ENCODE measurements at places on chromosomes 16 and 17.

GRCh38 chr16:70702624-70703023 is 16.8 kb upstream of the MTSS2 start:
- DNase-seq: no peak

DNA sequence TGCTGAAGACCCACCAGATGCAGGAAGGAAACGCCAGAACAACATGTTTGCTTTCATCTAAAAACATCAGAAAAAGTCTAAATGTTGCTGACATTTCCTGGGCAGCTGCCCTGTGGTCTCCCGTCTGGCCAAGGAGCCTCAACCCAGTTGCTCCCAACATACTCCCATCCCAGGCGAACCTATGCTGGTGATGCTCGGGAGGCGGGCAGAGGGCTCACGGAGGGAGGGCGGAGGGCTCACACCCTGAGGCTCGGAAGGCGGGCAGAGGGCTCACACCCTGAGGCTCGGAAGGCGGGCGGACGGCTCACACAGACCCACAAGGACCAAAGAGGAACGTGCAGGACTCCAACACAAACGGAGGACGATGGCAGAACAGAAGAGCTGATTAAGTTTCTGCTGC is 135.4 kb downstream of the ANKRD11 start:
- DNase-seq: no peak

DNA sequence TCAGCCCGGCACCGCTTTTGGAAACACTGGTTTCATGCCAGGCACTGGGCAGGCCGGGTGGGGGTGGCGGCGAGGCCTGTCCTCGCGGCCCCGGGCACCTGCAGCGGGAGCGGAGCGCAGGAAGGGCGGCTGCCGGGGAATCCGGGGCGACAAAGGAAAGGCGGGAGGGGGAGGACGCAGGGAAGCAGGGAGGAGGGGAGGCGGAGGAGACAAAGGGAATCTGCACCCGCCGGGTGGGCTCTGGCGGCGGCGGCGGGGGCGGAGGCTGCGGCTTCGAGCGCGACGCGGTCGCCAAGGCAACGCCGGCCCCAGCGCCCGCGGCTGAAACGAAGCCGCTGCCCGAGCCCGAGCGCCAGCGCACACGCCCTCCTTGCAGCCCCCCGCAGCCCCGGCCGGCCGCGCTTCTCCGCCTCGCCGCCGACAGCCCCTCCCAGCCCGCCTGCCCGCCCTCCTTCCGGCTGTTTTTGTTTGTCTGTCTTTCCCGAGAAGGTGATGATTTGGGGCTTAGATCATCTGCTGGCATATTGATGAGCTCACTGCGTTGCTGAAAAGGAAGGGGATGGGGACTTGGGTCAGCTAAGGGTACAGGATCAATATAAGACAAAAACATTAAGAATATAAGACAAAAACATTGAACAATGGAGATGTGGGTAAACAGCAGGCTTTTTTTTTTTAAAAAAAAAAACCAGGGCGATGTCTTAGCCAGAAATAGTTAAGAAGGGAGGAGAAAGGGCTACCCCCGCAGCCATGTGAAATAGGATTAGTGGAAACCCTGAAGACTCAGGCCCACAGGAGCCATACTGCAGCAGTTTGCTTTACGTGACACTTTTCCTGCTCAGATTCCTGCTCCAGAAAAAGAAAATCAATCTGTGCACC is 32.7 kb downstream of the CDK5R1 start:
- DNase-seq: no peak

DNA sequence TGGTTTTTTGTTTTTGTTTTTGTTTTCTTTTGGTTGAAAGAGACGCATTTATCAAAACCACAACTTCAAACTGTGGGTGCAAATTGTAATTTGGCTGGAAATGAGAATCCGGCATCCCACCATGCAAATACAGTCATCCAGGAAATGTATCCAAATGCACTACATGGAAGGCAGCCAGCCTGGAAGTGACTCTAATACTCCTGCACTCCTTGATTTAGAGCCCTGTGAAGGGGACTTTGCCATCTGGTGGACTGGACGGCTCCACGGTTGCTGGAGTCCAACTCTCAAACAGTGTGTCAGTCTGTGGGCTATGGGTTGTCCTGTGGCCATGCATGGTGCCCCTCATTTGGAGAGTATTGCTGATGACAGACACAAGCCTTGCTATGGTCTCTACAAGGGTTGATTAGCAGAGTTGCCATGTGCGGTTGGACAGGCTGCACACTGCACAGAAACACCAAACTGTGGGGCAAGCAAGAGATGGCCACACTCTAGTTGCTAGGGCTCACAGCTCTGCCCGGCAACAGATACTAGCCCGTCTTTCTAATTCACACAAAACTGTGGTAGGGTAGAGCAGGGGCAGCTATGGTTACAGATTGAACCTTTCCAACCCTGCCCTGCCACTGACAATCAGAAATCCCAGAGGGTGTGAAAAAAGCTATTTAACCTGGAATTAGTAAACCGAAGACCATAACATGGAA is 62.4 kb downstream of the VAT1L start:
- no peak for DNase-seq

DNA sequence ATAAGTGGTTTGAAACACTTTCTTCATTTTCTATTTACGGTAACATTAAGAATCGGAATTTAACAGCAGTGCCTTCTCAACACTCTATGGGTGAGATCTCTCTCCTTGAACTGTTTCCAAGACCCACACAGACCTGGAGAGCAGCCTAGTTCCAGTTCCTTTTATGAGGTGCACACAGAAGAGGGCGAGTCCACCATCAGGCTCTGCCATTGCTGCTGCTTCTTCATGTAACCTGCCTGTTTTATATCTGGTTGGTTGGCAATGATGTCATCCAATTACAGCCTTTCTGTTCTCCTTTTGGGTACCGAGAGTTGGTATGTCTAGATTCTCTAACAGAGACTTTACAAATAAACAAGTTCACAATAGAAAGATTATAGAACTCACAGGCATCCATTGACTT is 225.7 kb downstream of the UTP18 start:
- no peak for DNase-seq

DNA sequence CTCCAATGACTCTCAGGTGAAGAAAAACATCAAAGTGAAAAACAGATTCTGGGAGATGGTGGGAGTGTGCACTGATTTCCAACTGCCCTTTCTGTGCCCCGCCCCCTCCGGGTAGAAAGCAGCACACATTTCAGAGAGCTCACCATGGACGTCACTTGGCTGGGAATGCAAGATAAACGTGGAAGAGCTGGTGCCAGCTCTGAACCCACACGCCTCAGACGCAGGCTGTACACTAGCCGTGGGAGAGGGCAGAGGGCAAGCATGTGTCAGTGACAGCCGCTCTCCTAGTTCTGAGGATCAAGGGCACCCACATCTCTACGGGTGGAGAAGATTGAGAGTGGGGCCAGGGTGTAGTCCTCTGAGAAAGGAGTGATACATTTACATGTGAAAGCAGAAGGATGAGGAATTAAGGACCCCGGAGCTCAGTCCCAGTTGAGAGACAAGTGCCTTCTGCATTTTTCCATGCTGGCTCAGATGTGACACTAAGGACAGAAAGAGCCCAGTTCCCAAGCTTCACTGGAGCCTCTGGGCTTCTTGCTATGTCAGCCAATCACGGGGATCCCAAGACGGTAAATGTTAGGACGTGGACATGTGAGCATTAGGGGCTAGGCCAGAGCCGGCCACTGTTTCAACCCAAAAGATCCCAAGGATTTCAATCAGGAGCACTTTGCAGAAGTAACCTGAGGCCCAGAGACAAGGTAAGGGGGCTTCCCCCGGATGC is 101.3 kb downstream of the ZFHX3 start:
- no peak for DNase-seq

GRCh38 chr16:49482690-49483089 is 109.1 kb downstream of the C16orf78 start:
- DNase-seq: no peak

DNA sequence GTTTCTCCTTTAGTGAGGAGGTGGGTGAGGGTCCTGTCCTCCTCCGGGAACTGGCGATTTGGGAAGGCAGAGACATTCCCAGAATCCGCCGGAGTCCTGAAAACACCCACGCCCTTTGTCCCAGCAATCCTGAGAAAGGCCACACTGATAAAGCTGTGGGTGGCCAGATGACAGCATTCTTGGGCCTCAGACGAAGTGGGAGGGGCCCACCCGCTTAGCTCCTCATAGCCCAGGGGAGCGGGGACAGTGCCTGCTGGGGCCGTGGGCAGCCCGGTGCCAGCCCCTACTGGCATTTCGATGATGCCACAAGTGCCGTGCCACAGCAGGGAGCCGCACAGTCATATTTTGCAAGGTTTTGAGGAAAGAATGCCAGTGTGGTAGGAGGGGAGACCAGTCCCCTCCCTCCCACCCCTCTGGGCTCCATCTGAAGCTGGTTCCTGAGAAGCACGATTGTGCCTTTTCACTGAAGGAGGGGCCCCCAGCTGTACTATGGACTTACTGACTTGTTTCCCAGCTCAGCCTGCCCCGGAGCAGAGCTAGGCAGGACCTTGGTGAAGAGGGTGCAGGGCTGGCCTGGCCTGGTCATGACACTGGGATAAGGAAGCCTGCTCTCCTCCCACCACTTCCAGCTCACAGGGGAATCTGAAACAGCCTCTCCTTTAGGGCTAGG is 20.9 kb upstream of the MPRIP start:
- DNase-seq: no peak

DNA sequence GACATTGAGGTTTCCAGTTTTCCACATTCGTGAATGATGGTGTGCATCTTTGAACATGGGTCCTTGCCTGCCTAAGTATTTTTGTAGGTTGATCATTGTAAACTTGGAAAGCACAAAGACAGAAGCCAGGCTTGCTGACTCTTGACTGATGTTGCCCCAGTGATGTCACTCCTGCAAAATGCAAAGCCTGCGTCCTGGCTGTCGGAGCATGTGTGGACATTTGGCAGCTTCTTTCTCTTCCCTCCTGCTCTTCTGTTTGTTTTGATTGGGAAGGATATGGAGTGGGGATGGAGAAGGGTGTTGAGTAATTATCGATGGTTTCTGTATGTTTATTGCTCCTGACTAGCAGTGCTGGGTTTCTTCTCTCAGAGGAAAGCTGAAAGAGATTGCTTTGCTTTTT is 3.2 kb downstream of the NDE1 start:
- no peak for DNase-seq

DNA sequence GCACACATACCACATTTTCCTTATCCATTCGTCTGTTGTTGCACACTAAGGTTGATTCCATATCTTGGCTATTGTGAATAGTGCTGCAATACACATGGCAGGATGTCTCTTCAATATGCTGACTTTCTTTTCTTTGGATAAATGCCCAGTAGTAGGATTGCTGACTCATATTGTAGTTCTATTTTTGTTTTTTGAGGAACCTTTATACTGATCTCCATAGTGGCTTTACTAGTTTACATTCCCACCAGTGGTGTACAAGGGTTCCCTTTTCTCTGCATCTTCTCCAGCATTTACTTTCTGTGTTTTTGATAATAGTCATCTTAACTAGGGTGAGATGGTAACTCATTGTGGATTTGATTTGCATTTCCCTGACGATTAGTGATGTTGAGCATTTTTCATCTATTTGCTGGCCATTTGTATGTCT is 118.1 kb downstream of the STXBP4 start:
- no peak for DNase-seq

DNA sequence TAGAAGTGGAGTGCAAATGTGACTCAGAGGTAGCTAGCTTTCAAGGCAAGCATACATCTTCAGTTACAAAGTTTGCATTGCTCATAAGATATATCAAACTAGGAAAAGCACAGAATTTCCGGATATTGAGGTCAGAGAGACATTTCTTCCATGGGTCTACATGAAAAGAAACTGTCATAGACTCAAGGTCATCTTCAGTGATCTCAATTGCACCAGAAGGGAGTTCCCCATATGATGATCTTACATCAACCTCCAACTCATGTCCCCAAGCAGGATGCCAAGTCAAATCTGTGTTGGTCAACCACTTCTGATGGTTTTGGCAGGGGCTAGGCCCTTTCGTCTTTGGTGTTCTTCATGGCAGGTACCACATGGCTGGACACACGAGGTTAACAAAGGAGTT is 459.9 kb upstream of the MAF start:
- DNase-seq: no peak

DNA sequence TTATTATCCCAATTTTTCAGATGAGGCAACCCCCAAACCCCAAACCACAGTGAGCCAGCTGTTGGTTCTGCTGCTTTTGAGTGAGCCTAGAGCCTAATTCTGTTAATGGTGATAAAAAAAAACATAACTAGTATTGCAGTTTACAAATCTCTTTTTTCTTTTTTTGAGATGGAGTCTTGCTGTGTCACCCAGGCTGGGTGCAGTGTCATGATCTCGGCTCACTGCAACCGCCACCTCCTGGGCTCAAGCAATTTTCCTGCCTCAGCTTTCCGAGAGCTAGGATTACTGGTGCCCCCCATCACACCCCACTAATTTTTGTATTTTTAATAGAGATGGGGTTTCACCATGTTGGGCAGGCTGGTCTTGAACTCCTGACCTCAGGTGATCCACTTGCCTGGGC is 3.1 kb downstream of the WNT9B start:
- no peak for DNase-seq

- no peak for DNase-seq
These were observed 16.7 kb upstream of the DHRS11 start for GRCh38 chr17:36575028-36575427.

- DNase-seq: no peak
These were observed 86.0 kb downstream of the GP2 start for GRCh38 chr16:20241321-20241720.

DNA sequence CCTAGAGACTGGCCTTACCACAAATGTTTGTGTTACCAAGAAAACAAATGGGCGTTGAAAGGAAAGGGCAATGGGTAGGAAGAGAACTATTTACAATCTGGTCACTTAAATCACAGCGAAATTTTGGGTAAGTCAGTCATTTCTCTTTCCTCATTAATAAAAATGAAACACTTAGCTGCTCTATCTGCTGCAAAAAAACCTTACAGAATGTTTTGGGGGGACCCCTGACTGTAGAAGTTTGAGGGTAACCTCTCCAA is 742 bp upstream of the NUTF2 start:
- DNase-seq: no peak

GRCh38 chr16:31478956-31479355 is 4.0 kb upstream of the SLC5A2 start:
- no peak for DNase-seq

GRCh38 chr16:20323591-20324117 is 3.7 kb downstream of the GP2 start:
- DNase-seq: no peak

DNA sequence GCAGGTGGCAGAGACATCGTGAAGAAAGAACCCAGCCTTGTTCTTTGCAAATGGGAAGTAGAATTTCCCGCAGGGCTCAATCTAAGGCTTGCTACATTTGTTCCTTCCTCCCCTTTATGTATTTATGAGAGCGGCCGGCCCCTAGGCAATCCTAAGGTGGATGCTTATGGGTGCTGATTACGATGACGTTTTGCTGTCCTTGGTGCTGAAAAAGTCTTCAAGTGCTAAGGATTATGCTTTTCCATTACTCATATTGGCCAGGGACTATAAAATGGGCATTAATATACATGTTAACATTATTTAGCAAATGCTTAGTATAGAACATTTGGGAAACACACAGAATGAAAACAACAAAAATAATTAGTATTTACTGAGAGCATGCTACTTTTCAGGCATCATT is 313.3 kb upstream of the XYLT1 start:
- no peak for DNase-seq

DNA sequence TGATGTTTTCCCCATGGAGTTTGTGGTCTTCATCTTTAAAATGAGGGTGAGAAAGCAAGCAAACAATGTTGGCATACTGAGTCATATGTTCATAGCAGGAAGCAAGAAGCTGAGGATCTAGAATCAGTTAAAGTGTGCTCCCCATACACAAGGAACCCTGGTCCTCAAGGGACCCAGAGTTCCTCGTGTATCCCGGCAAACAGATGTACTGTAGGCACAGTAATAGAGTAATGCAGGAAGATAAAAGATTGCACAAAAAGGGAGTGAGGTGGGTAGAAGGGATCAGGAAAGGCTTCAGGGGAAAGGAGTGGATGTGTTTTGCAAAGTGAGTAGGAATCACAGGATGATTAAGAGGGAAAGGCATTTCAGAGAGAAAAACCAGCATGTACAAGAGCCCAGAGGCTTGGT is 412.3 kb upstream of the CDH11 start:
- no peak for DNase-seq

All from stimulated activated CD4-positive, alpha-beta T cell treated with anti-CD3 and anti-CD28 coated beads, Interleukin-12 subunit alpha, Interleukin-12 subunit beta, amount 100 ng/mL, for 24 hours (primary cell).